Hematopoietic multipotent progenitor cell treated with erythropoietin and hydrocortisone succinate and interleukin-3 and kit ligand, for 6 days (in vitro differentiated cells): ENCODE measurements at places on chromosomes 5 and 9.
A peak's percentile ranks its signal among the peaks of the same experiment; 100 is the strongest.

GRCh38 chr5:55570026-55570425 lies 35.3 kb upstream of the PLPP1 start:
- DNase-seq = no peak

GRCh38 chr5:13976867-13977830 lies 32.7 kb upstream of the DNAH5 start:
- DNase-seq = peak; percentile 54

DNA sequence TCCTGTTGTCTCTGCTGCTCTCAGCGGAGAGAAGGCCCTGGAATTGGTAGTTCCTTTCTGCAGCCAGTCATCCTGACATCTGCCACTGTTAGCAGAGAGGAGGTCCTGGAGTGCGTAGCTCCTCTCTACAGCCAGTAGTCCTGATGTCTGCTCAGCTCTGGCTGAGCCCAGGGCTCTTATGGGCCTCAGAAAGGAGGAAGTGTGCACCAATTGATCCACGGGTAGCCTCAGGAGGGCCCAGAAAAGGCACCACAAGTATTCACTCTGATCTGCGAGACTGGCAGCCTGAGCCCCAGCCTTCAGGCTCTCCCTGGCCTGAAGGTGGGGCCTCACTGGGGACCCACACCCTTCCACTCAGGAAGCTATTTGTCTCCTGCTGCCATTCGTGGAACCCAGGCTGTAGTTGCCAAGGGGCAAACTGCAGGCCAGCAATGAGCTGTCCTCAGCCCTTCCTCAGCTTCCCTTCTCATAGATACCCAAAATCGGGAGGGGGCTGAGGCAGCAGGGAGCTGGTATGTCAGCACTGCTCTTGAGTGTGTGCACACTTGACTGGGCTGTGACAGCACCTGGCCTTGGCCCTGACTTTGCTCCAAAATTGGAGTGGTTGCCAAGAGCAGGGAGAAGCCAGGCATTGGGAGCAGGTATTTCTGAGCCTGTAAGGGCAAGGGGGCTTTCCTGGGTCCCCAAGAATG lies 1049.5 kb upstream of the ACO1 start:
- DNase-seq = no peak

DNA sequence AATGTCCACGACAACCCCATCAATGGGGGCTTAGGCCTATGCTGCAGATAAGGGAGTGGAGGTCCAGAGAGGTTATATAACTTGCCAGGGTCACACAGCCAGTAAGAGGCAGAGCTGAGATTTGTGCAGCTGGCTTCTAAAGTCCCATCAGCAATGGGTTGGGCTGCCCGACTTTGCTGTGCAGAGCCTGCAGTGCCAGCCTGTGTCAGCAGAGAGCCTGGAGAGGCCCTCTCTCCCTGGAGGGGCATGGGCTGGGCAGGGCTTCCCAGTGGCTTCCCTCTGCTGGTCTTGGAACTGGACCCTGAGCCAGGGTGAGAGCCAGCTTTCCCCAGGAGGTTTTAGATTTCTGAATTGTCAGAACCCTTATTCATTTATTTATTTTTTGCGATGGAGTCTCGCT lies 77.2 kb upstream of the RAPGEF1 start:
- DNase-seq = no peak

DNA sequence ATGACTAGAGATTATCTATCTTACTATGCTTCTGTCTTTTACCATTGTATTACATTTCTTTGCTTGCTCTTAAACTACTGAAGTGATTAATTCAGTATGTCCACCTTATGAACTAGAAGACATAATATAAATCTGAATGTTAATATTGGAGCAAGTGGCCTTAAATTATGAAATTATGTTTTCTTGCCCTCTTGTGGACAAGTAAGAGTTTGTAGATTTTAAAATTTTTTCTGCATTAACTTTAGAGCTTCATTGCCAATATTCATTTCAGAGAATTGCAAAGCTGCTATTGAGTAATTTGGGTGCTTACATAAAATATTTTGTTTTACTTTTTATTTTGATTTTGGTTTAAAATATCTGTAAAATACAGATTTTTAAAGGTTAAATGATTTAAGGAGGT lies 55.3 kb downstream of the RANBP17 start:
- DNase-seq = peak; percentile 10

GRCh38 chr9:99986642-99987041 lies 80.2 kb downstream of the STX17 start:
- no peak for DNase-seq

- peak; percentile 37 for DNase-seq
These were observed 170.4 kb downstream of the TTC39B start for GRCh38 chr9:15136646-15137045.

GRCh38 chr9:76620996-76621395 lies 143.2 kb upstream of the PCA3 start:
- peak; percentile 46 for DNase-seq

DNA sequence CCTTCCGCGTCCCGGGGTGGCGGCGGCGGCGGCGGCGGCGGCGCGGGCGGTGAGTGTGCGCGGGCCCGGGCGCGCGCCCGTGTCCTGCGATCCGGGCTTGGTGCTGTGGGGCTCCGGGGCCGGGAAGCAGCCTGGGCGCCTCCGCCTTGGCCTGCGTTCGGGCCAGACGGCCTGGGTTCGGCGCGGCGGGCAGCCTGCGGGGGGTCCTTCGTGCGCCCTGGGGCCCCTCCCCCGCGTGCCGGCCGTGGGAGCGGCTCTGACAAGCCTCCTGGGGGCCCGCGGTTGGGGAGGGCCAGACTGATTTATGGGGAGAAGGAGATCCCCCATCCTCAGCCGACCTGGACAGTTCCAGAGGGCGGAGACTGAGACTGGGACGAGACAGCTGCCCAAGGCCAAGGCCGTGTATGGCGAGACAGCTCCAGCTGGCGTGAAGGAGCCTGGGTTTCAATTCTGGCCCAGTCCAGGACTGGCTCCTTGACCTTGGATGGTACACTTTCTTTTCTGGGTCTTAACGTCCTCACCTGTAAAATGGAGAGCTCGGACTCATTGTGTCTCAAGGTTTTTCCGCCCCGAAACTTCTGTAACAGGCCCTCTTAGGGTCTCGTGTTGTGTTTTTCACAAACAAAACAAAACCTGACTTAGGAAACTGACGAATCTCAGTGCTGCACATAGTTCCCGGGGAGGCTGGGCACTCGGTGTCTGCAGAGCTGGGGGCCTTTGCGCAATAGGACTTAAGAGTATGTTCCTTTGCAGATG lies 603 bp downstream of the TMEM268 start:
- DNase-seq = peak; percentile 69

- no peak for DNase-seq
These were observed 258.7 kb upstream of the ACTBL2 start for GRCh38 chr5:57741336-57741735.

DNA sequence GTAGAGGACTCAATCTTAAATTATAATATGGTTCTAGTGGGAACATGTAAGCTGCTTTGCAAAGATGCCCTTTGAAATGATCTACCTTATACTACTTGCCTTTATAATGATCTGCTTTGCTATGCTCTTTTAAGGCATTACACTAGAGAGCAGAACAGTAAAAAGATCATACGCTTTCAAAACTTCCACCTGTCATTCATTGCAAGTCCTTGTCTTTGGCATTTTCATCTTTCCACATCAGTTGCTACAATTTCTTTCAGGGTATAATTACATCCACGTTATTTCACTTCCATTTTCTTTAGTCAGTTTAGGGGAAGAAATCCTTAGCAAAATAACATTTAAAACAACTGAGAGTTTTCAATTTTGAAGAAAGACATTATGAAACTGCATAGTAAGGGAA lies 80.3 kb downstream of the ACTBL2 start:
- no peak for DNase-seq

DNA sequence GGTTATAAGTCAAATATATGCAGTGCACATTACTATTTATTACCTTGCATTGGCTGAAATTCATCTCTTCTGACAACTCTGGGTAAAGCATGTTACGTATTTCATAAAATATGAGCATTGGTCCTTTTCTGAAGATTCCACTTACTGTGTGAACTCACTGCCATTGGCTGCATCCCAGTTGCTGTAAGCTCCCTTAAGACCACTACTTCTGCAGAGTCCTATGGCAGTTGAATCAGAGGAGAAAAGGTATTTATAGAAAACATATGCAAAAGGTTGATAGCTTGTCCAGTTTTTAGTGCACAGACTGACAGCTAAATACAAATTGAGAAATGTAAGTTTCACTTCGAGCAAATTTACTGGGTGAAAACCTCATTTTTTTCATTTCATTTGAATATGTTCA lies 394.6 kb upstream of the ARRDC3 start:
- DNase-seq = no peak

DNA sequence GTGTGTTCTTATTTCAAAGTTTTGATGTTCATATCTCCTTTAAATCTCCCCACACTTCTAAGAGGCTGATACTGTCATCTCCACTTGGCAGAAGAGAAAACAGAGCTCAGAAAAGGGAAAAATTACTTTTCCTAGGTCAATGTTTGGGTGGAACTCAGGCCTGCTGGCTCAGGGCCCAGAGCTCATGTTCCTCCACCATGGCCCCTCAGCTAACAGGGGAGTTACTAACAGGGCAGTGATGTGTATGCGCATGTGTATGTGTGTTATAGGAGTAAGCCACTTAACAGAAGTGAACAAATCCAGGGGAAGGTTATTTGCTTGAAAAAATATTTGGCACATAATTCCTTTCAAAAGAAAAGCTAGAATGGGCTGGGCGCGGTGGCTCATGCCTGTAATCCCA lies 2.5 kb downstream of the C1QTNF2 start:
- DNase-seq = no peak

GRCh38 chr9:135914921-135915320 lies 7.6 kb upstream of the CAMSAP1 start:
- no peak for DNase-seq

GRCh38 chr9:8857926-8858595 lies 1058.5 kb upstream of the DMAC1 start:
- peak; percentile 39 for DNase-seq

- DNase-seq = no peak
These were observed 192.6 kb upstream of the PRDM9 start for GRCh38 chr5:23314827-23315226.

DNA sequence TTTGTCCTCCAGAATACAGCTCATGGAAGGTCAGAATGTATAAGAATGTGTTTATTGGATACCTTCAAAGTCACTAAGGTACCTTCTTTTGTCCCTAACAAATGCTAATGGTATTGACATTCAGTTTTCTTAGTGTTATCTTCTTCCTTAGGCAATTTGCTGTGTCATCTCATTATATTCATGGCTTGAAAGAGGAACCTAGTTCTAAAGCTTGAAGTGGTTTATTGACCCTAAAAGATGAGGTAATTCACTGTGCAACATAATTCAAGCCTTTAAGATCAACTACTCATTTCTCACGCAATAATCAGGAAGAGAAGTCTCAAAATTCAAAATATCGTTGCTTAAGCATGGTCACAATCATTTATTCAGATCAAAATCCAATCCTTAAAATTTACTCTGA lies 342.7 kb upstream of the RIOK2 start:
- DNase-seq = peak; percentile 61

DNA sequence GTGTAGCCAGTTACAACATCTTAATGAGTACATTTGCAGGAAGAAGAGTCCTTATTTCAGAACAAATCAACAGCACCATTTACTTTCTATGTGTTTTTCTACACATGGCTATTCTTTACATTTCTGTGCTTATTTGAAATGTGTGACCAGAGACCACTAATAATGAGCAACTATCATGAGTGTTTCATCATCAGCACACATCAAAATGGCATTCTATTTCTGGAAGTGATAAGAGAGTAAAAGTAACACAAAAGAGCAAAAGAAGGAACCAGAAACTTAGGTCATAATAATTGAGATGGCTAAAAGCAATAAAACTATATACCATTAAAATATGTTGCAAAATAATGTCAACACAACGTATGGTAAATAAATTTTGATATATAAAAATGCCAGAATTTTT lies 159.7 kb downstream of the PBX3 start:
- DNase-seq = no peak

GRCh38 chr5:98909363-98909762 lies 19.4 kb downstream of the CHD1 start:
- no peak for DNase-seq

DNA sequence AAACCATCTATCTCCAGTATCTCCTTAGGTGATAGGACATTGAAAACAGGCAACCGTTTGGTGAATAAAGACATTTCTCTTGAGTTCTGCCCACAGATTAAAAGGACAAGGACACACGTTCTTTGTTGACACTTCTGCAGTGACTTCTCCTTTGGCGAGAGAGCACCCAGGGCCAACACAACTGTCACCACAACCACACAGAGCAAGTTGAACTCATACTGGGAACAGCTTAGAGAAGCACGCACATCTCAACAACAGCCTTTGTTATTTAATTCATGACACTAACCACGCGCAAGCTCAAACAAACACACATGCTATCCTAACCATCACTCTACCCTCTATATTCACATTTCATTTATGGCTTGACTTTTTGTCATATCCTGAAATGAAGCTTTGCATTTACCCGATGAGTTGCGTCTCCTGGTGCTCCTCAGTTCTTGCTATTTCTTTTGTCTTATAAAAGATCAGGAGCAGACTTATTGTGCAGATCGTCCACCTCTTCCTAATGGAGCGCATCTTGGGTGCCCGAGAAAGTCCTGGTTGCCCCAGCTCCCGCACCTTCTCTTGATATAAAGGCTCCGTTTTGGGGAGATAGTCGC lies 543 bp downstream of the ST8SIA4 start:
- peak; percentile 50 for DNase-seq

GRCh38 chr9:122857815-122858214 lies 29.4 kb upstream of the PDCL start:
- peak; percentile 93 for DNase-seq

DNA sequence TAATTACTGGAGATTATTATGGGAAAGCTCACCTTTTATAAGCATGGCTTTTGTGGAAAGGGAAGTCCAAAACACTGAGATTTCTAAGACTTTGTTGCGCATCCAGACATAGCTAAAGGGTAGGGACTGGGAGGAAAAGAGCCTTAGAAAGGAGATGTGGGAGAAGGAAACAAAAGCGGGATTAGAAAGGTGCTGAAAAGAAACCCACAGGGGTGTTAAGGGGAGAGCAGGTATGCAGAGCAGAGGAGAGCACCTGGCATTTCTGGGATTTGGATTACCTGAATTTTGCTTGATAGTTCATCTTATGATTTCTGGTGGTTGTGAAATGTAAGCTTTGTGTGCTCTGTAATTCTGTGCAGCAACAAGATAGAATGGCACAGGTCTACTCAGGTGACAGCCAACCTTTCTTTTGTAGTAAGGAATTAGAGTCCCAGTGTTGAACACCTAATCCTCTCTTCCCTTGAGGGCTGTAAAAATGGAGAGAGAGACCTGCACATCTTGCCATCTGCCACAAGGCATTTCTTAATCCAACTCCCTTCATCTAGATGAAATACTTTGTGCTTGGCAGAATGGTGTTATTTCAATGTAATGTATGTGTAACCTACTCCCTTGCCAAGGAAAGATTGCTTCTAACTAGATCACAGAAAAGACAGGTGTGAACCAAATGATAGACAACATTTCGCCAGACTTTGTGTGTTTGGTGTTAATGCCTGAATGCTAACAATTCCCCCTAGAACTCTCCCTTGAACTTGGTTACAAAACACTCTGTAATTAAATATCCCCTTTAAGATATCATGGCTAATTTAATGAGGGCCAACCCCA lies 47.4 kb downstream of the ATPSCKMT start:
- no peak for DNase-seq

GRCh38 chr5:14204785-14205321 lies 61.7 kb downstream of the TRIO start:
- DNase-seq = peak; percentile 73
